Endothelial cell (in vitro differentiated cells): ENCODE measurements at places on chromosomes 16 and 17. TPM values are rescaled to one million over a fixed set of nuclear protein-coding genes. Genes with fewer than 3 reads are reported as not detected.

DNA sequence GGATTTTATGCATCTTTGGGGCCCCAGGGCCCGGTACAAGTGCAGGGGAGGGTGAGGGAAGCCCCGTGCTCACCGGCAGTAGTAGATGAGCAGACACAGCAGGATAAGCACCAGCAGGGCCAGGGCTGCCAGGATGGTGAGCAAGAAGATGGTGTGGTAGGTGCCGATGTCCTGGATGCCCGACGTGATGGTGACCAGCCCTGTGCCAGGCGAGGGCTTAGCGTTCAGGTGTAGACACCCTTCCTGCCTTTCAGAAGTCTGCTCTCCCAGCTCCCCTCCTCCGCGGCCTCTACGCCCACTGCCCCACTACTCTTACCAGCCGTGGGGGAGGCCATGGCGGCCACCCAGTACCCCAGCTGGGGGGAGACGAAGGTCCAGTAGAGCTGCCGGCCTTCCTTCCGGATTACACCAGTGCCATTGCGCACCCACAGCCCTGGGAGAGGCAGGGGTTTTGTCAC is 8.0 kb downstream of the FAM171A2 start:
- DNase-seq, result no peak

- no peak for DNase-seq
Measured at GRCh38 chr16:3190949-3191353, 2.9 kb downstream of the OR1F1 start.

Gene GLP2R
- 0.15 TPM for total RNA-seq

DNA sequence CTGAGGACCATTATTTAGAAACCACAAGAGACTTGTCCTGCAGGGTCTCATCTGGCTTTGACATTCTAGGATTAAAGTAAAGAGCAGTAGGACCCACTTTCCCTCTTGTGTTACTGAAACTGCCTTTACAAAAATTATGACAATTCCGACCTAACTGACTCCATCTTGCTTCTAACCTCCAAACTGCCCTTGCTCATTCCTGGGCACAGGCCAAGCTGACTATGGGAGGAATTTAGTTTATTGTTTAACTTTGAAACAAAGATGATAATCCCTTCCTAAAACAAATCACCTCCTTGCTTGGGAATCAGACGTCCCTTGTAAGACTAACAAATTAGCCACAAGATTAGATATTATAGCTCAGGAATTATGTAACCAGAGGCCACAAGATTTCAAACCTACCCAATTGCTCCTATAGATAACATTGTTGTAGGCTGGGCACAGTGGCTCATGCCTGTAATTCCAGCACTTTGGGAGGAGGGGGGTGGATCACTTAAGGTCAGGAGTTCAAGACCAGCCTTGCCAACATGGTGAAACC is 87.0 kb upstream of the FBXO47 start:
- DNase-seq, result no peak

Gene MPP3
- 5.2 TPM for total RNA-seq

DNA sequence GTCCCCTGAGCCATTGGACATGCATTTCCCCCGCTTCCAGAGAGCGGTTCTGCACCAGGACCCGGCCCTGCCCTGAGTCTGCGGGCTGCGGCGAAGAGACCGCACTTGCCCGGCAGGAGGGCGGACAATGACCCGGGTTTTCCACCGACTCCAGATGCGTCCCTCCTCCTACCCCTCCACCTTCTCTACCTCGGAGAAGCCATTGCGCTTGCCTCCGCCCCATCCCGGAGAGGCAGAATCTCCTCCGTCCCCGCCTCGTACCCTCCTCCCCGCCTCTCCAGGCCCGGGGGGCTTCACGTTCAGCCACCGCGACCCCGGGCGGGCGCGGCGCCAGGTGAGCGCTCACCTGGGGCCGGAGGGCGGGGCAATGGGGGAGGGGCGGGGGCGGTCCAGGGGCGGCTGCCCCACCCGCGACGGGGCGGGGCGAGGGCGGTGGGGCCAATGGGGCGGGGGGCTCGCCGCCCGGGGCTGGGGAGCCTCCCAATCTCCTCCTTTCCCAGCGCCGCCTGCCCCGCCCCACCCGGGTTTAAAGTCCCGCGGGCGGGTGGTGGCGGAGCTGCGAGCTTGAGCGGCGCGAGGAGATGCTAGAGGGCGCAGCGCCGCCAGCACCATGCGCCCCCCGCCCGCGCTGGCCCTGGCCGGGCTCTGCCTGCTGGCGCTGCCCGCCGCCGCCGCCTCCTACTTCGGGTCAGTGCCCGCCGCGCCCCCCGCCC is at the start of gene WNT9B:
WNT9B (plus strand) TSS at position 555 of the 713 bp plus-strand sequence; CDS start at position 611, 56 bp downstream.
- DNase-seq, result peak; percentile 32

DNA sequence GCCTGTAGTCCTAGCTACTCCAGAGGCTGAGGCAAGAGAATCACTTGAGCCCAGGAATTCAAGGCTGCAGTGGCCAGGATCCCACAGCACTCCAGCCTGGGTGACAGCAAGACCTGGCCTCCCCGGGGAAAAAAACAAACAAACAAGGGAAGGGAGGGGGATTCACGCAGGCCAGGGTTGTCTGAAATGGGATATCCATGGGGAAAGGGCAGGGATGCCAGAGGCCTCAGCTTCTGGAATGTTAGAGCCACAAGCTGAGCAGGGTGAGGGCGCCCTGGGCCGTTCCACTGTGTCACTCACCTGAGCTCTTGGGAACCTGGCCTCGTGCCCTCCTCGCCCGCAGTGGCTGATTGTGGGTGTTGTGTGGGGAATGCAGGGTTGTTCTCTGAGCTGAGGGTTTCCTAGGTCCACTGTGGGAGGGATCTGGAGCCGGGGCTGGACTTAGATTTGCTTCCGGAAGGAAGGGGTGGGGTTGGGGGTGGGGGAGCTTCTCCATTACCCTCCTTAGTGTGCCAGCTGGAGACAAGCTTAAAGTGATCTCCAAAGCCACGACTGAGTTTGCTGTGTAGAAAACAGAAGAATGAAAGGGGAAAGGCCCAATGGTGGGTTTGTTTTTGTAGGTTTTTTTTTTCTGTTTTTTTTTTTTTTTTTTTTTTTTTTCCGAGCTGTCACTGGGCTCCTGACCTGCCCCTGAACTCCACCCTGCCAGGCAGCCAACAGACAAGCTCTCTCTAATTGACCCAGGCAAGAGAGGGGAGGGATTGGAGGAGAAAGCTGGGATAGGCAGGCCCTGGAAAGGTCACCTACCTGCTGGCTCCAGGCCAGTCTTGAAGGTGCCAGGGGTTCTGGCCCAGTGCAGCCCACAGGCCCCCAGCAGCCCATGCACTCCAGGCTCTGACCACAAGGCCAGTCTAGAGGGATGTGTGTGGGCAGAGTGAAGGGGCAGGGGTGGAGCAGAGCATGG is at the start of gene SULT1A1:
SULT1A1 (minus strand) TSS at position 414 of the 964 bp plus-strand sequence. CDS start 1,189 bp downstream, outside the sequence.
- DNase-seq, result no peak

Gene SMTNL2
- total RNA-seq, result 0.59 TPM

- no peak for DNase-seq
Measured at GRCh38 chr16:4696905-4697847, 3.8 kb downstream of the NUDT16L1 start.

DNA sequence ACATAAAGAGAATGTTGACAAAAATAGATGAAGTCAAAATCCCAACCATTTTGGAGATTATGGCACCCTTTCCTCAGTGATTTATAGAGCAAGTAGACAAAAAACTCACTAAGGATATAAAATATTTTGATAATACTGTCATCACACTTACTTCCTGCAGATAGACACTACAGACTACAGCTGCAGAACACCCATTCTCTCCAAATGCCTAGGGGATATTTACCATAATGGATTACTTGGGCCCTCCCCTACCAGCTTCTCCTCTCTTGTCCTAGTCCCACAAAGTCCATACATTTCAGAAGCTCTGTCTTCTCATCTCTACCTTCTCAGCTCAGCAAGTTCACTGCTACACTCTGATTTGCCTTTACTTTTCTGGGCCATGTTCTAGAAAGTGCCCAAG is 37.2 kb upstream of the CCNF start:
- no peak for DNase-seq

DNA sequence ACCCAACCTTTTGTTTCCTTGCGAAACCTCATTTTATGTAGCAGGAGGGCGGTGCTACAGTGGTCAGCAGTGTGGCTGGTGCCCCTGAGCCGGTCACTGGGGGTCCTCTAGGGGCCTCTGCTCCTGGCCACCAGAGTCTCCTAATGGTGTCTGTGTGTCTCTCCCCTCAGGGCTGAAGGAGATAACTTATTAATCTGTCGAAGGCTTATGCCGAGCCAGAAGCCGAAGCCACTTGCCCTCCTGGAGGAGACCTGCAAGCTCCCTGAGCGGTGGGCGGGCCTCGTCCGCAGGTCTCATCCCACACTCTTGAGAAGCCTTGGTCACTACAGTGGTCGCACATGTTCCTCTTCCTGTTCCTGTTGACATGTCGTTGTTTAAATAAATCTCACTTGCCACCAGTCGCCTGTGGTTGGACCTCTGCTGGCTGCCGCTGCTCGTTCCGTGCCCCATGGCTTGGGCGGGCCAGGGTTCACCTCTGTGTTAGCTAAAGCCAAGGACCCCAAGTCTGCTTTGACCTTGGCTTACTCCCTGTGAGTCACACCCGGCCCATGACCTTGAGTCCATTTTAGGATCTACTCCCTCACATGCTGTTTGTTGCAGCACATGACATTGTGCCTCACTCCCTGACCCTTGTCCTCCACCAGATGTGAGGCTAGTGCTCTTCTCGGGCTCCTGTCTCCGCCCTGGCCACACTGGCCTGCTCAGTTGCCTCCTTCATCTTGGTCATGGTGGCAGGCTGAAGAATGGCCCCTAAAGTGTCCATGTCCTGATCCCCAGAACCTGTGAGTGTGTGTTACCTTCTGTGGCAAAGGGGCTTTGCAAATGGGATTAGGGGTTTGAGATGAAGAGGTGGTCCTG is 38.7 kb upstream of the AQP8 start:
- DNase-seq, result no peak

- DNase-seq, result no peak
Measured at GRCh38 chr17:78879635-78880186, 23.3 kb downstream of the CEP295NL start.
